GM04504 (cell line): ENCODE measurements at places on chromosomes 5 and 9.

- DNase-seq = no peak
These were observed 11.4 kb downstream of the TMEM245 start for GRCh38 chr9:109108318-109108717.

DNA sequence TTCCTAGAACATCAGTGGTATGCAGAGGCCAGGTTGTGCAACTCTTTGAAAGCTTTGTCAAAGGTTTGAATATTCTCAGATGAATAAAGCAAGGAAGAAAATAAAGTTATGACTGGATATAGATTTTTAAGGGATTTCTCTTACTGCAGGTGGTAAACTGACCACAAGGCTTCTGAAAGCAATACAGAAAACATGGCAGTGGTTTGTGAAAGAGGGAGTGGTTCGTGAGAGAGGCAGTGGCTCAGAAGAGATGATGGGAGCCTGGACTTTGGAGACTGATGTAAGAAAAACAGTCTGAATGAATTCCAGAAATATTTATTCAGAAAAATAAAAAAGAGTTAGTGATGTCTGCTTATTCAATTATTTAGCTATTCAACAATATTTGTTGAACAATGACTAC, 380.4 kb upstream of the CTNND2 start:
- no peak for DNase-seq

DNA sequence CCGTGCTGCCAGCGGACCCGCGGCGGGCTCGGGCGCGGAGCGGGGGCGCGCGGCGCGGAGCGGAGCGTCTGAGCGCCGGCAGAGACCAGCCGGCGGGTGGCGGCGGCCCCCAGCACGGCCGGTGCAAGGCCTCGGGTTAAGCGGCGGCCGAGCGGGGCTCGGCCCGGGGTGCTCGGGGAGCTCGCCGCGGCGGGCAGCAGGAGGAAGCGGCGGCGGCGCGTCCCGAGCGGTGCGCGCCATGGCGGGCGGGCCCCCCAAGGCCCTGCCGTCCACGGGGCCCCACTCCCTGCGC, 150 bp downstream of the SNX30 start:
- no peak for DNase-seq

DNA sequence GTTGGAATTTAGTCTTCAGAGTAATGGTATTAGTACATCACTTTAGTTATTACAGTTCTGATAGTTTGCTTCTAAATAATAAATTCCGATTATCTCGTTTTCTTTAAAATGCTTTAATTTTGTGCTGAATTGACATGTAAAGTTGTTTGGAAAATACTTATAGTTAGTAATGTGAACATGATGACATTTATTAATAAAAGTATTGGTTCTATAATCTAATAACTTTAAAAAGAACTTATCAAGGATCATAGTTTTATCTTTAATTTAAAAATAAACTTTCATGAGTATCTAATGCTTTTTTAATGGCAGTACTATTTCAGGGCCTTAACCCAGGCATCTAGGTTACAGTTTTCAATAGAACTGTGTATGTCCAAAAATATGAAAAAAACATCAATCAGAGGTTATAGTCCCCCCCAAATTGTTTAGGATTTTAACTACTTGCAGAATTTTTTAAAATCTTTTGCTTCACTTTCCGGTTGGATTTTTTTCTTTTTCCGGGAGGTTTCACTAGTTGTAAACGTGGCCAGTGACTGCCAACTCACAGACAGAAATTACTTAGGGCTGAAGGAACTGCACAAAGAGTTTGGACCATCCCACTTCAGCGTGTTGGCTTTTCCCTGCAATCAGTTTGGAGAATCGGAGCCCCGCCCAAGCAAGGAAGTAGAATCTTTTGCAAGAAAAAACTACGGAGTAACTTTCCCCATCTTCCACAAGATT, 680 bp downstream of the GPX8 start:
- DNase-seq = peak; percentile 89

- no peak for DNase-seq
These were observed 43.9 kb upstream of the PRRC2B start for GRCh38 chr9:131349881-131350563.

DNA sequence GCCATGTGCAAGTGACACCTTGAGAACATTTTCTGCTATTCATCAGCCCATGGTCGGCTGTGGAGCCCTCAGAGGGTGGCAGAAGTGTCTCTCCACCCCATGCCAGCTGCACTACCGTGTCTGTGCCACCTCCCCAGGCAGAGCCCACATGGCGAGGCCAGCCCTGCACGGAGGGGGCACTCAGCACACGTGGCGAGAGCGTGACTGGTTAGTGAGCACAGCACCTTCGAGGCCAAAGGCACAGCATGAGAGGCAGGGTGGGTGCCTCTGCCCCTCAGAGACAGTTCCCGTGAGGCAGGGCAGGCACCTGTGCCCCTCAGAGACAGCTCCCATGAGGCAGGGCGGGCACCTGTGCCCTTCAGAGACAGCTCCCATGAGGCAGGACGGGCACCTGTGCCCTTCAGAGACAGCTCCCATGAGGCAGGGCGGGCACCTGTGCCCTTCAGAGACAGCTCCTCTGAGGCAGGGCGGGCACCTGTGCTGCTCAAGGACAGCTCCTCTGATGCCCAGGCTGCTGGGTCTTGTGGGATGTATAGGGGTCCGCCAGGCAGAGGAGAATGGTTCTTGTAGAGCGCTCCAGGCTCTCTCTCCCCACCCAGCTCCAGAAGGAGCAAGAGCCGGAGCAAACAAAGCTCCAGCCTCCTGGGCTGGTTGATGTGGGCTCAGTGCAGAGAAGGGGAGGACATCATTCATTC, 179.8 kb upstream of the PPP1R26 start:
- DNase-seq = no peak

DNA sequence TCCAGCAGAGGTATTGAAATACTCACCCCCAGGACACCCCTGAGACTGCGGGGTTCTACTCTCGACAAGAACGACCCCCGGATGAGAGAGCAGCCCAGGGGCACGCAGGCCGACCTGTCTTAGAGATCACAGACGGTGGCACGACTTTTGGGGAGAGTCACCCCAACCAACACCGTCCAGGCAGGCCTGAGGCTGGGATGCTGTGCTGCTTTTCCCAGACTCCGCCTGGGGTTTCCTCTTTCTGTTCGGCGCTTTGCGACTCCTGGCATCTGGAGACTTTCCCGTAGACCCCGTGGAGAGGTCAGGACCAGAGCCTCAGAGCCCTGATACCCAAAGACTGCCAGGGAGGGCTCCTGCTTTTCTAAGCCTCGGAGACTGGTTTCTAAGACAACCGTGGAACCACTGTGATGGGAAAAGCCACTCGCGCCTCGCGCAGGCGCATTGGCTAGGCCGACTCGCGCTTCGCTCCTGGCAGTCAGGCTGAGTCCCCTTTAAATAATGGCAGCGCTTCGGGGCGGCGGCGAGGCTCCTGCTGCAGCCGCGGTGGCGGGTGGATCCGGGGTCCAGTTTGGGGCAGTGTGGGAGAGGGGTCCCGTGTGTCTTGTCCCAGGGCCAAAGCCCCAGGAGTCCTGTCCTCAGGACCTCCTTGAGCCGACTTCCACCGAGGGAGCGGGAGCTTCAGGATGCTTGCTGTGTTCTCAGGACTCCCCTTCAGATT, 484.0 kb downstream of the SPATA31A7 start:
- no peak for DNase-seq

- no peak for DNase-seq
These were observed 165.2 kb downstream of the PDE4D start for GRCh38 chr5:59728356-59728755.

- no peak for DNase-seq
These were observed 294.1 kb upstream of the CD180 start for GRCh38 chr5:67490543-67491321.

DNA sequence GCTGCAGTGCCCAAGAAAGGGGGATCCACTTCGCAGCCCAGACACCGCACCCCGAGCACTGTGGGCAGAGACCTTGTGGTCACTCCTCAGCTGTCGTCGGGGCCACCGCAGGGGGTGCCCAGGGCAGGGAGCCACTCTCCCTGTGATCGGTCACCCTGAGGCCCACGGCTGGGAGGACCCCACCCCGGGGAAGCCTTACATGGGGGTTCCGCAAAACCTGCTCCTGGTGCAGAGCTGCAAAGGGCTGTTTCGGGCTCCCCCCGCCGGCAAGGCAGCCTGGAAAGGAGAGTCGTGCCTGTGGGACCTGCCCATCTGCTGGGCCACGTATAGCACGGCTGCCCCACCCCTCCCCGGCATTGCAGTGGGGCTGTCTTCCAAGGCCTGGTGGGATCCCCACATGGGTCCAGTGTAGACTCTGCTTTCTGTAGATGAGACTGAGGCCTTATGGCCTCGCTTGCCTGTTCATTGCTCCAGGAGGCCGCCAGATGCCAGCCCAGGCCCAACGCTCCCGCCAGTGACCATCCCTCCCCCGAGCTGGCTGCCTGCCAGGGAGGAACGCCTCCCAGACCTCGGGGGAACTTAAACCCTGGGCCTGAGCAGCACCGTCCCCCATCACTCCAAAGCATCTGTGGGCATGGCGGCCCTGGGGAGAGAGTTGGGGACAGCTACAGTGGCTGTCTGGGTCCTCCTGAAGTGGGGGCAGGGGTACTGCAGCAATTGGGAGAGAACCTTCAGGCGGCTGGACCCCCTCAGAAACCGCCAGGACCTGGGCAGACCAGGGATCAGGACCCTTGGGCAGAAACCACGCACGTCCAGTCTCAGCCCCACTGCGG, 1.6 kb upstream of the DNLZ start:
- DNase-seq = no peak

DNA sequence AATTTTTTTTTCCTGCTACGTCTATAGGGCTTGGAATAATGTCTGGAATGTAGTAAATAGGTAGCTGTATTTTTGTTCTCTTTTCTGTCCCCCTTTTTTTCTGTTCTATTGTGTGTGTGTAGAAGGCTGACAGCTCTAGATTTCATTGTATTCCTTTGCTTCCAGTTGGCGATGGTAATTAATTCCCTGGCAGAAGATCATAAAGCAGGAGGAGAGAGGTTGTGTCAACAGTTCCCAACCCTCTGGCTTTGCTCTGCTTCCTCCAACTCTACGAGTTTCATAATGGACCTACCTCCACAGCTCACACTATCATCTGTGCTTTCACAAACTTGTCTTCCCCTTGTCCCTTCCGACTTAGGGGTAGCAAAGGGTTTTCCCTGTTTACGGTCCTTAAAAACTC, 117.9 kb upstream of the CDH18 start:
- no peak for DNase-seq

GRCh38 chr5:171166766-171167165, 142.3 kb upstream of the TLX3 start:
- DNase-seq = no peak

DNA sequence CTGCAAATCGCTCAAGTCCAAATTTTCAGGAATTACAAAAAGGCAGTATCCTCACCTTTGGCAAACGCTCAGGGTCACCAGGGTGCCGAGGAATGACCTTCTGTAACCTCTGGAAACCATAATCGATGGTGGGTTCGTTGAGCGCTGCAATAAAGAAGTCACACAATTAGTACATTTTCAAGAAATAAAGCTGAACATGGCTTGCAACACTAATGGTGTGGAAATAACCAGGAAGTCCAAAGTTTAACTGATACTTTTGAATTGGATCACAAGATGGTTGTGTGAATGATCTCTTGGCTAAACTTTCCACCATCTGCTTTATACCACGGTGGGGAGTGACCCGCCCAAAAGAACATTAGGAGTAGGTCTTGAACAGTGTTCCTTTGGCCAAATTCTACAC, 368.7 kb downstream of the EBF1 start:
- DNase-seq = no peak

DNA sequence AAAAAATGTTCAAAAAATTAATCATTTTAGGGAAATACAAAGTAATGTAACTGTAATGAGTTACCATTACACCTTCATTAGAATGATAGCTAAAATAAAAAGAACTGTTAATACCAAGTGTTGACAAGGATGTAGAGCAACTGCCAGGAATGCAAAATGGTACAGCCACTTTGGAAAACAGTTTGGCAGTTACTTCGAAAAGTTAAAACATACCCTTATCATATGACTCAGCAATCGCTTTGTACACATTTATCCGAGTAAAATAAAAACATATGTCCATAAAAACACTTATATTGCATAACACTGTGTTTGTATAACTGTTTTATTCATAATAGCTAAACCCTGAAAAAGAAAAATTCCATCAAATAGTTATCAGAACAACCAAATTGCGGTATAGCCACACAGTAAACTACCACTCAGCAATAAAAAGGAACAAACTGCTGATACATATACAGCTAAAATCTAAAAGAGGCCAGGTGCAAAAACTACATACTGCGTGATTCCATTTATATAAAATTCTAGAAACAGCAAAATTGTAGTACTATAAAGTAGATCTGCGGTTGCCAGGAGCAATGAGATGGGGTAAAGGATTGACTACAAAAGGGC, 61.7 kb downstream of the RFX3 start:
- DNase-seq = no peak

DNA sequence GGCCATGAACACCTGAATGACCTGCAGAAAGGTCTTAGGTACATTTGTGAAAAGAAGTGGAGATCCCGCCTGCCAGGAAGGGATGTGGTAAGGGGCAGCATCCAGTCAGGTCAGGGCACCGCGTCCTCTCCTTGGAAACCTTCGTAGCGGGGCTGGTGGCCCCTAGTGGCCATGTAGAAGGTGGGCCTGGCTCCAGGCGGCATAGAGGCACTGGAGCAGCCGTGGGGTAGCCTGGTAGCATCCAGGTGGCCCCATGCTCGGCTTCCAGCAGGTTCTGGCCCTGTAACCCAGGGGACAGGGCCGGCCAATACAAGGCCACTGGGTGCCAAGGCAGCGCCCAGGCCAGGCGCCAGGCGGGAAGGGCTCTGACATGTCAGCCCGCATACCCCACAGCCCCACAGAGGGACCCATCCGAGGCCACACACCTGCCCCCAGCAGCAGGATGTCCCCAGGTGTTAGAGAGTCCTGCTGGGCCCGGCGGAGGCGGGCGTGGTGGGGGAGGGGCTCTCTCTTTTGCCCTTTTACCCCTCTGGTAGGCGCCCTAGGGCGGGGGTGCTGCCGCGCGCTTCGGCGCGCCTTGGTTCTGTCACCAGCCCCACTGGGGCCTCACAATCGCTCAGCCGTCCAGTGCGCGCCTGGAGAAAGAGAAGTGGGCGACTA, 58.3 kb upstream of the SPATA31E1 start:
- DNase-seq = no peak

DNA sequence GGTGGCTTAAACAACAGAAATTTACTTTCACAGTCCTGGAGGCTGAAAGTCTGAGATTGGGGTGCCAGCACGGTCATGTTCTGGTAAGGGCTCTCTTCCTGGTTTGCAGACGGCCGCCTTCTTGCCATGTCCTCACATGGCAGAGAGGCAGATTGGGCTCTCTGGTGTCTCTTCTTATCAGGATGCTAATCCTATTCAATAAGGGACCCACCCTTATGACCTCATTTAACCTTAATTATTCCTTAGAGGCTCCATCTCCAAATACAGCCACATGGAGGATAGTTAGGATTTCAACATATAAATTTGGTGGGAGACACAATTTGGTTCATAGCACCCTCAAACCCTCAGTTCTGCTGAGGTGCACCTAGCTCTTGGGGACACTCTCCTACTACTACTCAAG, 180.4 kb downstream of the DAB2IP start:
- DNase-seq = no peak
